ENCODE measurements at places on chromosomes 3 and 15. TPM values are rescaled to one million over a fixed set of nuclear protein-coding genes. Genes with fewer than 3 reads are reported as not detected.

DNA sequence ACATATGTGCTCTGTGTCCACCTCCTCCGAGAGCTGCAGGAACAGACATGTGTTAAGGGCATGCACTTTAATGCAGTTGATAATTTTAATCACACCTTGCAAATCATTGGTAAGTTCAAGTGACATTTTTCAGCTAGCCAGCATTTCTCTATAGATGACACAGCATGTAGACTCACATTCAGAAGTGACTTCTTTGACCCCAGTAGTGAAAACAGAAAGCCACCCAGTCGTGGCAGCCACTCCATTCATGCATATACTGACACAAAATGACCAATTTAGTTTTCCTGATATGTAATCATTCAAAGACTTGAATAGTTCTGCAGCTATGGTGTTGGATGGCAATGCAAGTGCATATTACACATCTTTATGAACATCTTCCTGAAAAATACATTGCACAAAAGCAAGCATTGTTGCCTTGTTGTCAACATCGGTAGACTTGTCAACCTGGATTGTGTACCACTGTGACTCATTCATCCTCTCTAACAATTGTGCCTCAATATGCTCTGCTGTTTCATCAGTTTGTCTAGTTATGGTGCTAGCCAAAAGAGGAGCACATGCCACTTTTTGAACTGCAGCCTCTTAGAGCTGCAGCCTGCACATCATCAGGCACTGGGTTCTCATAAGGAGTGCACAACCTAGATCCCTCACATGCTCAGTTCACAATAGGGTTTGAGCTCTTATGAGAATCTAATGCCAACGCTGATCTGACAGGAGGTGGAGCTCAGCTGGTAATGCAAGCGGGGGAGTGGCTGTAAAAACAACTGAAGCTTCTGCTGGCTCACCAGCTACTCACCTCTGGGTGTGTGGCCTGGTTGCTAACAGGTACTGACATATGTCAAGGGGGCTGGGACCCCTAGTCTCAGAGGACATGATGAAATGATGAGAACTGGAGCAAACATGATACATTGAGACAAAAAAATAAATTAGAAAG, 622.0 kb downstream of the PYDC2 start:
- peak; percentile 23 for DNase-seq

GRCh38 chr3:13119471-13120220, 46.4 kb upstream of the IQSEC1 start:
- DNase-seq, result no peak

DNA sequence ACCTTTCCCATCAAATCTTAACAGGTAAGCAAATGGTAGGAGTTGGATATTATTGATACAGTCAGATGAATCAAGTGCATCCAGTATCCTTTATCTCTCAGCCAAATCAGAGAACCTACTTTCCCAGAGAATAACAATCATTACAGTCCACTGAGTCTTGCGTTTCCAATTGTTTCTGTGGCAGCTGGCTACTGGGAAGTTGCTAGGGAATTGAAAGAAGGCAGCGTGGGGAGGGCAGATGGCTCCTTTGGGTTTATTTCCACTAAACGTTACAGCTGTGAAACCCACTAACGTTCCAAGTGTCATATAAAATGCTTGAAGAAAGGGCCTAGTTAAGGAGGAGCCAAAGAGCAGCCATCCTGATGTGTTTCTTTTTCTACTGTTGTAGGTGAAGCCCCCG, 78.4 kb downstream of the WDR72 start:
- DNase-seq, result no peak

DNA sequence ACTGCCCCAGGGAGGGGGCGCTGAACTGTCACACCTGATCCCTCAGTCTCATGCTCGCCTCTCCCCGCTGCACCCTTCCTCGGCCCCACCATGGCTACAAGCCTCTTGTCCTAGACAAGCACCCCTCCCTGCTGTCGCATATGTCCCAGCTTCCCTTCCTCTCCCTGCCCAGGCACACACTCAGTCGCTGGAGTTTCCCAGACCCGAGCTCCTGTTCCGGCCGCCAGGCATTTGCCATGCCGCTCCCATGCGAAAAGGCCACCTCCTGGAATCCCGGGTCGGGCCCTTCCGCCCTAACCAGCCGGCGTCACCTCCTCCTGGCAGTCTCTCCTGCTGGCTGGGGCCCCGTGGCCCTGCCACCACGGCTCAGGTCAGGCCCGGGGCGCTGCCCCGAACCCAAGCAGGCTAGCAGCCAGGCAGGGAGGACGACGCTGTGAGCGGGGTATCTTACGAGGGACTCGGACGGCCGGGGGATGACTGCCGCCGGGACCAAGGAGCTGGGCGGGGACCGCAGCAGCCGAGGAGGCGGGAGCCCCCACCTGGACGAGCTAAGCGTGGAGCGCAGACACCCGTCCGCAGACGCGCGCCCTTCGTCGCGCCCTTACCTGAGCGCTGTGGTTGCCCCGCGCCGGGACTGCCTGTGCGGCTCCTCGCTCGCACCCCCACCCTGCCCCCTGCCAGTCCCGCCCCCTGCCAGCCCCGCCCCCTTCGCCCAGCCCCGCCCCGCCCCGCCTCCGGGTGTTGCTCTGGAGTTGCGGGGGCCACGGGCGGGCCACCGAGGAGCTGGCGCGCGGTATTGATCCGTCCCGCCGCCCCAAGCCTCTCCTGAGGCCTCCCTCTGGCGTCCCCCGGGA, at the start of gene ALS2CL:
Gene ALS2CL, minus strand, starts transcription at position 642 of the 854 bp plus-strand sequence. CDS start 4,239 bp downstream, outside the sequence.
- DNase-seq, result no peak

DNA sequence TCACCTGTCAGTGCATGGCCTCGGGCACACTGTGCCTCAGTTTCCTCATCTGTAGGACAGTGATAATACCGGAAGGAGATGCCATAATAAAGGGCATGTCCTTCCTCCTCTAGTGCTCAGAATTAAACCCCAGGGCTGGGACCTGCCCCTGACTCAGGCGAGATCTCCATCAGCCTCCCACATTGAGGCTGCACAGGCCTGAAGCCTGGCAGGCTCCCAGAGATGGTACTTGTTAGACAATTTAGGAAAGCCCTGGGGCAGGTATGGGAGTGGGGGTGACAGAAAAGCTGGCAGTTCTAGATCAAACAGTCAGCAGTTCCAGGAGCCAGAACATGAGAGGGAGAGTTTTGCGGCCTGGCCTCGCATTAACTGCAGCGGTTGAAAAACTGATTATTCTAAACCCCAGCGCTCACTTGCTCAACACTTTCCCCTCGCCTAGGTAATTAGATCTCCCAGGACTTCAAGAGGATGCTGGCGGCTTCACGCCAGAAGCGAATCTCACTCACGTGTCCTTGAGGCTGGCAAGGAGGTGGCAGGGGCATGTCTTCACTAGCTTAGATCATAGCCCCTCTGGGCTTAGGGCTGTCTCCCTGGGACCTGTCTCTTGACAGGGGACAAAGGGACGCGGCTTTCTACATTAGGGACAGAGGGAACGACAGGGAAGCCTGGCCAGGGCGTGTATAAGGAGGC, 73.1 kb downstream of the ATP2B2 start:
- DNase-seq, result no peak

GRCh38 chr3:61882253-61882652, 320.9 kb downstream of the PTPRG start:
- no peak for DNase-seq

GRCh38 chr3:194925614-194926013, 239.9 kb downstream of the FAM43A start:
- DNase-seq, result no peak

GRCh38 chr3:194971965-194972364, 286.3 kb downstream of the FAM43A start:
- no peak for DNase-seq

GRCh38 chr3:150215616-150216015, 192.5 kb upstream of the TSC22D2 start:
- no peak for DNase-seq

GRCh38 chr3:2993736-2994135, 116.4 kb downstream of the IL5RA start:
- DNase-seq, result no peak

DNA sequence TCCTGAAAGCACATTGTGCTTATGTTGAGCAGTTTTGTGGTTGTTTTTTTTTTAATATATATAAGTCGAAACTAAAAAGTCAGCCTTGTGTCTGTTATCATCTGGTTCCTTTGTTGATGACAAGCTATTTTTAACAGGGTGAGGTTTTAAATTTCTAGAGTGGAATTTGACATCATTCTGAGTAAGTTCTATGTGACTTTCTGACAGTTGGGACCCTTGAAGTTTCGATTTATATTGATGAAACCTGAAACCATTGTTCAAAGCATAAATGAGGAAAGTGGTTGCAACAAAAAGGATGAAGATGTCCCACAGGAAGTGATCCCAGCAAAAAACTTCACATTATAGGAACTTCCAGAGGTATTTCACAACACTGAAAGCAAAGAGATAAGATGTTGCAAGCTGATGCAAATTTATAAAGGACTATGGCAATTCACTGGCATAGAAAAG, 94.0 kb downstream of the CYP19A1 start:
- DNase-seq, result no peak

DNA sequence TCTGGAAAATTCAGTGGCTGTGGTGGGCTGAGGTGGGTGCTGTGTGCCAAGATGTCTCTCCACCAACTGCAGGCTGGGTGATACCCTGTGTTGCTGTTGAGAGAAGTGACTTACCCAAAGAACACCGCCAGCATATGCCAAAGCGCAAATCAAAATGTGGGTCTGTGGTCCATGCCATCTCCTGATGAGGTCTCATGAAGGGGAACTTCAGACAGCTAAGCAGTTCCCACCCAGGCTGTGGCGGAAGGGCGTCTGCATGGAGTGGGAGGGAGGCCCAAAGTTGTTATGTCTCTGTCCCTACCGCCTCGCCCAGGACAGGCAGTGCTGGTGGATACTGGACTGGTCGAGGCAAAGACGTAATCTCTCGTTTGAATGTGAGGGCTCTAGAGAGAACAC, 70.9 kb upstream of the PLXNA1 start:
- no peak for DNase-seq

DNA sequence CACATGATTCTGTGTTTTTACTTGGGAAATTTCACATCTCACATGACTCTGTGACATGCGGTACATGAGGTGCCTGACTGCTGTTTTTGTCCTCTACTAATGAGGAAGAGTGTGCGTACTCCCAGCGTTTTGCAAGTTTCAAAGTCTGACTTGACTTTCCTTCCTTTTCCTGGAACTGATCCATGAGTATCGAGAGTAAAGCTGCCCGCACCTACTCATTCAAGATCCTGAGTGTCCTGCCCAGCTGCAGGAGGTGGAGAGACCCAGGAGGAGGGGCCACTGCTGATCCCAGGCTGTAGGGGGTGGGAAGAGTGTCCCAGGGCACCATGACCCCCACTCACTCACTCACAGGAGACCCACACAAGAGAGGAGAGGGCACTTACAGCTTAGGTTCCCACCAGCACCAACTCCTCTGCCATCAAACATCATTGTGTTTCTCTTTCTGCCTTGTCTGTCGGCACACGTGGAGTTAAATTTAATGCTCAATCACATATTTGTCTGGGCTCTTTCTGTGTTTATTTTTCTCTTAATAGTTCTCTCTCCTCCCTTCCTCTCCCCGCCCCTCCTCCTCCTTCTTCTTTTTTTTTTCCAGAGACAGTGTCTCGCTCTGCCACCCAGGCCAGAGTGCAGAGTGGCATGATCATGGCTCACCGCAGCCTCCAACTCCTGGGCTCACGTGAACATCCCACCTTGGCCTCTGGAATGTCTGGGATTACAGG, 1.4 kb downstream of the CCR5AS start:
- DNase-seq, result no peak

DNA sequence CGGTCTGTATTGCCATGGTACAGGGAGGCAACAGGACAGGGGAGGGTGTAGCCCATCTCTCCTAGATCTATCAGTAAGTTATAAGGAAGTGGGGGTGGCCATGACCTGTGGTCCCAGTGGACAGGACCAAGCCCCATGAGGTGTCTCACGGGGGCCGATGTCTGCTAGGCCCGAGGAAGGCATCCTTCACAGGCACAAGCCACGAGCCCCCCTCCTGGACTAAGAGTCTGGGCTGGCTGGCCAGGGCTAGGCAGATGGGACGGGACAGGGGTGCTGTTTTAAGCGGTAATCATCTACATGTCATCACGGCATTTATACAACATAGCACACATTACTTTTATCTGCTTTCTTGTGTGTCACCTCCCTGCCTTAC, 2.6 kb upstream of the TBC1D2B start:
- DNase-seq, result no peak

DNA sequence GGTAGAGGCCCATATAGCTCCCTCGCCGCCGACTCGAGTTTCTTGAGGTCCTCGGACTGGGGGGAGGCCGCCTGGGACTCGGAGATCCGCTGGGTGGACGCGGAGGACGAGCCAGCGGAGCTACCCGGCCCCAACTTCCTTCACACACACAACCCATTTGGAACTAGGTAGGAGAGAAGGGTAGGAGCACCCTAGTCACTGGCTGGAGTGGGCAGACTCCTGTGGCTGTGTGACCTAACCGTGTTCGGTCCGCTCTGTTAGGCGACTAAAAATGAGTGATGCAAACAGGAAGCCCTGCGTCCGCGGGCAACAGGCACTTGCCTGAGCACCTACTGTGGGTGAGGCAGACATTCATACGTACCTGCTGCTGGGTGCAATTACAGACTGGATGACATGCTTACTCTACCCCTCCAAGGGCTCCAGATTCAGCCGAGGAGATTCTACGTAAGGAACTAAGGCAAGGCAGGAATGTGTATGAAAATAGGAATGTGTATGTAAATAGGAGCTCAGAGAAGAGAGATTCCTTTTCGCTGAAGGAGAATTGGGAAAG, 4.6 kb upstream of the SIN3A start:
- peak; percentile 20 for DNase-seq

DNA sequence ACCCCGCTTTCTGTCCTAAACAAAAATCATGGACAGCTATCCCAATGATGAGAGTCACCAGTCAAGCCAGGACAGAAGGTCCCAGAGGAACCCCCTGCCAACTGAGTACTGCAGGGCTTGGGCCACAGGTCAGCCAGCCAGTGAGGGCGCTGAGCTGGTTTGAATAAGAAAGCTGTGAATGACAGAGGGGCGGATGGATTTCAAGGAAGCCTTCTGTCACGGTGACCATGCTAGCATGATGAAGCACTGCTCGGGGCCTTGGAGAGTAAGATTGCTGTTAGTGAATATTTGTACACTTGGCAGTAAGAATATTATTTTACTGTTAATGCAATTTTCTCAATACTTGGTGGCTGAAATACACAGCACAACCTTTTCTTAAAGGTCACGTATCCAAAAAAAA, 734.0 kb upstream of the NR2F2 start:
- no peak for DNase-seq

GRCh38 chr15:77421370-77421700, 647 bp downstream of the HMG20A start:
- no peak for DNase-seq

The MYEF2 gene
- 11.8 TPM for polyA plus RNA-seq

The HIGD2B gene
- polyA plus RNA-seq, result not detected

All from GM12878 (cell line).